ENCODE measurements at places on chromosomes 7 and 10.

DNA sequence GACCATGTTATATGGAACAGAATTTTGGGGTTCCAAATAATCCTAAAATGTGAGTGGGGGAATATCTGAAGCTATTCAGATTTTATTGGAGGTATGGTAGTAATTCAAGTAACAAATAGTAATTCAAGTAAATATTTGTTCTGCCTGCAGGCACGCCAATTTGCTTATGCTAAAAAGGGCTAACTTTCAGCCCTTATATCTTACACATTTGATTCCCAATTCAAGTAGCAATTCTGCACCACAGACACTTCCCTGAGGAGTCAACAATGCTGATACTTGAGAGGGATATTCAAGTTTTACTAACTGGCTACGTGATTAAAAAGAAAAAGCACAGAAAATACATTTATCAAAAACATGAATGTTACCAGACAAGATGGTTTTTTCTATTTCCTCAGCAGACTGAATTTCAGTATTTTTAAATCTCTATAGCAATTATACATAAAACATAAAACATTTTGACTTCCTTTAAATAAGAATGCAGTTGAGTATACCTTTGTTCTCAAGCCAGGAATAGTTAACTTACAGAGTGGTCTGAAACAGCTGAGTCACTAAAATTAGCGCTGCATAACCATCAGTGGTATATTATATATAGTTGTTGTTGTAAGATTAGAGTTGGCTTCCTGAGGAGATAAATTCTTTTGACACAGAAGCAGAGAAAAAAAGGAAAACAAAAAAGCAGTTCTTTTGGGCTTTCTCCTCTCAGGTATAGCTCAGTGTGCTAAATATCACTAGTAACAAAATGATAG, 33.9 kb downstream of the MTPN start:
- no peak for DNase-seq

DNA sequence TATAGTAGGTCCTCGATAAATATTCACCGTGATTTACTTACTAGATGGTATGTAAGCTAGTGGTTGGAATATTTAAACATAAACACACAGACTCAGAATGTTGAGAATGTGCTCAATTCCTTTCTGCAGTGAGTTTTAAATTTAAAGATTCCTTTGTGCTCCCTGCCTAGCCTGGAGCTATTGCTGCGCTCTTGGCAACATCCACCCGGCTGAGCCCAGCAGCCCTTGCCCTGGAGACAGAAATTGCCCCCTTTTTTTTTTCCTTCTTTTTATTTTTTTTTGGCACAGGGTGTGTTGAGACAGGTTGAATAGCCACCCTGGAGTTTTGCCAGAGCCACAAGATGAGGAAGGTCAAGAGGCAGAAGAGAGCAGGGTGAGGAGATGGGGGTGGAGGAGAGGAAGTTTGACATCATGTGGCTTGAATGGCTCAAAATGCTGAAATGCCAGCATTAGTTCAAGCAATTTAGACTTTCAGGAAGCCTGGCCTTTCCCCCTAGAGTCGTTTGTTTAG, 180.8 kb downstream of the PRKCQ start:
- DNase-seq: no peak

DNA sequence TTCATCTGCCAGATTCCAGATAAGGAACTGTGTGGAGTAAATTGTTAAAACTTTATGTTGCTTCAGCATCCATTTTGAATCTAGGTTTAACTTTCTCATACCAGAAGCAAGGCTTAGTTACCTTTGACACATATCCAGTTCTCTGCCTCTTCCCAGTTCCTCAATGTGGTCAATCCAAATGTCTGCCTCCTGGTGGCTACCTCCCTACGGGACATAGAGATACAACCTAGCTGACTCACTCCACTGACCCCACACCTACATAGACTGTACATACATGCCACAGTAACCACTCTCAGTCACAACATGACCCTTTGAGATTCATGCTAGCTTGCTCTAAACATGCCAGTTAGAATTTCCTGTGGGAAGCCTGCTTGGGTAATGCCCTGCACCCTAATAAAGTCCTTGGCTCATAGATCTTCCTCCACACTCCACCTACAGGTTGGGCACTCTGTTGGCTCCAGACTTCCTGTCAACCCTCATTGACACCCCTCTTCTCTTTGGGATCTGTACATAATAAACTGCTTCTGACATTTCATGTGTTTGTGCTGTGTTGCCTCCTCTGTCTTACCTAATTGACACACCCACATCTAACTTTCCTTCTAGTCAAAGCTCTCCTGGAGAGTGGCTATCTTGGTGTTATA, 278.1 kb downstream of the HTR7 start:
- peak; percentile 38 for DNase-seq

DNA sequence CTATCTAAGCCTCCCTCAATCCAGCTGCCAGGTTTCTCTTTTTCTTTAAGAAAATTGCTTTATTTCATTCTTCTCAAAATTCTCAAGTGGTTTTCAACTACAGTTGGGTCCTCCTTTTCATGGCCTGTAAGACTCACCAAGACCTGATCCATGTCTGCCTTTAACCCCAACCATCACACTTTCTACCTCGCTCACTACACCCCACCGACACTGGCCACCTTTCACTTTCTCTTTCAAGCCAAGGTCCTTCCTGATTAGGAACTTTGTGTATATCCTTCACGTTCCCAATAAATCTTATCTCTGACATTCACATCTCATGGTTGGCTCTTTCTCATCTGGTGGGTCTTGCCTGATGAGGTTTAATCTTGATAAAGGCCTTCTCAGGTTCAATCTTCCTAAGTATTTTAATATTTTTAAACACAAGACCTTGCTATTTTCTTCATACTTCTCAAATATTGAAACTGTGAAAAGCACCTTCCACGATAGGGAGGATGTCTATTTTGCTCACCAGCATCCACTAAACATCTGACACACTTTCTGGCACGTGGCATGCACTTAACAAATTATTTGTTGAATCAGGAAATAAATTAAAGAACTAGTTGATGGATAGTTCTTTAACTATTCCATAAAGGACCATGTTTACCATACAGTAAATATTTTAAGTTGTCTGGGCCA, 624.8 kb downstream of the GRID1 start:
- no peak for DNase-seq

DNA sequence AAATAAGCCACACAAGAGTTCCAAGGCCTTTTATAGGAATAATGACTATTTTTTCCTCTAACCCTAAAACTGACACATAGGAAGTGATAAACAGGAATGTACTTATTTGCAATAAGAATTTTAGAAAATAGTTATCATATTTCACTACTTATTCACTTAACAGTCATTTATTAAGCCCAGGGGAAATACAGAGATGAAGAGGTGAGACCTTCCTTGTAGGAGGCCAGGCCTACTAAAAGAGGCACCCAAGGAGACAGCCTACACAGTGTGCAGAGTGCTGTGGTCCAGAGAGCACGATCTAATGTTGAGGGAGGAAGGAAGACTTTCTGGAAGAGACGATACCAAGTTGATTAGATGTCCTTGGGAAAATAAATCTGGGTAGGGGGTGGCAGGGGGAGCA, 45.0 kb upstream of the PPP1R3C start:
- no peak for DNase-seq

DNA sequence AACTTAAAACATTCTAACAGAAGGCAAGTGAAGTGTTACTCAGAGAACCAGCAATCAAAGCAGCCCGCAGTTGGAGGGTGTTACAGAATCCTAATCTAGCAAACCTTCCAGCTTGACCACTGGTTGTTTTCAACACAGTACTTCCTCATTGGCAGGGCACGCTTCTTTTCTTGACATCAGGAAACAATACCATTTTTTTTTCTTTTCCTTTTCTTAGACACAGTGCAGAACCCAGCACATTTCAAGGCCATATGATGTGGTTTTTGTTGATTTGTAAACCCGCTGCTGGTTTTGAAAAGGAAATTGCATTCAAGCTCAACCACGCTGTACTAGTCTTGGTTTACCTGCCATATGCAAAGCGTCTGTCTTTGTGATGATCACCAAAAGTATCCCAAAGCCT, 33.4 kb downstream of the RHOBTB1 start:
- no peak for DNase-seq

- DNase-seq: no peak
Measured at GRCh38 chr7:137296576-137296975, 47.0 kb downstream of the PTN start.

DNA sequence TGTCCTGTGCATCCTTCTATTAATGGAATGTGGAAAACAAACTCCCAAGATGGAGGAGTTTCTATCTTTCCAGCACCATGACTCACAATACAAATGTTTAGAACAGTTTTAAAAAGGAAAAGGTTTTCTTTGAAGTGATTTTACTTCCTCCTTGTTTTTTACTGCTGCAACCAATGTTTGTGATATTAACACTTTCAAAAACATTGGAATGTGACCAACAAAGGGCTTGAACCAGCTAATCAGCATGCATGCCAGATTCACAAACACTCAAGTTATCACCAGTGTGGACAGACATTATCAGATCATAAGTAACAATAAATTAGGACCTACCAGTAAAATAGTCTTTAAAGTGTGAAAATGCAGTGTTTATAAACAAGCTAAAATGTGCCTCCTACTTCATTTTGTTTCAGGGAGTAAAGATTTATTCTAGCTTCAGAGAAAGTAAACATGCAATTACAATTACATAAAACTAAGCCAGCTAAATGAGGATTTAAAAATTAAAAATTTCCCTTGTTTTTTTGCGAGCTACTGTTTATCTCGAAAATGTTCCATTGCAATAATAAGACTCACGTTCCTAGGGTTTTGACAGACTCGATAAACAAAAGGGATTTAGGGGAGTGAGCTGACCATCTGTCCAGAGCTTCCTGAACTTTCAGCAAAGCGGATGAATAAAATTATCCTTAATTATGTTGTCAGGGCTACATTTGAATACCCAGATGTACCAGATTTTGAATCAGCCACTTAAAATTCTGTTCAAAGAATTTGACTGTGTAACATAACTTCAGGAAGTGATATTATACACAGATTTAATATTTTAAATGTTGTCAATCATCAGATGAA, 29.8 kb downstream of the CPVL start:
- no peak for DNase-seq

DNA sequence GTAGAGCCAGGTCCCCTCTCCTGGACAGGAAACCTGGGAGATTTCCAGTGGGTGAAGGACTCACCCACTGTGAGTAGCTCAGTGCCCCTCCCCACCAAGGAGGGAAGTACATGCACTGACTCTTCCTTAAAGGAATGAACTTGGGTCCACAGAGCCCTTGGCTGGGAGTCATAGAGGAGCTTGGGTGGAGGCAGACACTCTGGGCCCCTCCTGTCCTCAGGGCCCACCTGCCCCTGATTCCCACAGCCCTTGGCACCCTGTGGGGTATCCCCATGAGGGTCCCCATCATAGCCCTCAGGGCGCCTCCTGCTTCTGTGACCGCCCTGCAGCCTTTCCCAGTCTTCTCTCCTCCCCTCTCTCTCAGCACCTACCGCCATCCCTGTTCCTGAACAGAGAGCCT, 3.7 kb downstream of the EN2 start:
- DNase-seq: no peak

DNA sequence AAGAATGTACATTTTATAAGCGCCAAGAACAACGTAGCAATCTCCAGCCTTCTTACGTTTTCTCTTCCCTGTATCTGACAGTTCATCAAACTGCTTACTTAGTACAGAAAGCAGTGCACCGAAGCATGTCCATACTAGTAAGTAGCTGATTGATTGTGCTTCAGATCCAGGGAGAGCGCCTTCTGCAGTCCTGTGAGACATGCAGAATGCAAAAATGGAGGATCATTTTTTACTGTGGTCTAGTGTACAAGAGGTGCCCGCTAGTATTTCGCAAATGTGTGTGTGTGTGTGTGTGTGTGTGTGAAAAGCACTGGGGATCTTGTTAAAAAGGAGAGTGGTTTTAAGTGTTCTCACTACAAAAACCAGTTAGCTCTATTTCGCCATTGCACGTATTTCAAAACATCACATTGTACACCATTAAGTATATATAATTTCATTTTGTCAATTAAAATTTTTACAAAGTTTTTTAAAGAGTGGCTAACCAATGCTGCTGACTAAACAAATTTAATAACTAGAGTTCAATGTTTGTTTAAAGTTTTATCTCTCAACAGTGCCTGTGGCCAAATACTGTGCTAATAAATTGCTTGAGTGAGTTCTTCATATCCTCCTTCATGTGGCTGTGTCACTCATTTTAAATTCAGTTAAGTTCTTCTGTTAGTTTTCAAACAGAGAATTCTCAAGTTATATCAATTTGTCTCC, 99.6 kb downstream of the ZMYND11 start:
- no peak for DNase-seq

- no peak for DNase-seq
Measured at GRCh38 chr7:150406567-150407421, 27.7 kb downstream of the ZNF775 start.

GRCh38 chr10:29448125-29448524, 159.3 kb downstream of the LYZL1 start:
- no peak for DNase-seq

DNA sequence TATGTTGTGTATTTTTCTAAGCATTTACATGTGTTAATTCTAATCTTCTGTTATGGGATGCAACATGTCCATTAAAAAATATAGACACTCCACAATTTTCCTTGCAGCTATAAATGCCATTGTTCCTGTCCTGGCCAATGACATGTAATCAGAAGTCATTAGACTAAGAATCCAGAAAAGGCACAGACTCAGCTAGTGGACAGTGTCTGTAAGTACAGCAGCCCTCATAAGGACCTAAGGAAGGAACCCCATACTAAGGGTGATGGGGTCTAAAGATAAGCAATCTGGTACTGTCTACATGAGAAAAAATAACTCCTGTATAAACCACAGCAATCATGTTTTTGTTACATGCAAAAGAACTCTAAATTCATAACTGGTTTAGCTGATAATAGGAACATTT, 115.9 kb downstream of the GPR85 start:
- DNase-seq: no peak

DNA sequence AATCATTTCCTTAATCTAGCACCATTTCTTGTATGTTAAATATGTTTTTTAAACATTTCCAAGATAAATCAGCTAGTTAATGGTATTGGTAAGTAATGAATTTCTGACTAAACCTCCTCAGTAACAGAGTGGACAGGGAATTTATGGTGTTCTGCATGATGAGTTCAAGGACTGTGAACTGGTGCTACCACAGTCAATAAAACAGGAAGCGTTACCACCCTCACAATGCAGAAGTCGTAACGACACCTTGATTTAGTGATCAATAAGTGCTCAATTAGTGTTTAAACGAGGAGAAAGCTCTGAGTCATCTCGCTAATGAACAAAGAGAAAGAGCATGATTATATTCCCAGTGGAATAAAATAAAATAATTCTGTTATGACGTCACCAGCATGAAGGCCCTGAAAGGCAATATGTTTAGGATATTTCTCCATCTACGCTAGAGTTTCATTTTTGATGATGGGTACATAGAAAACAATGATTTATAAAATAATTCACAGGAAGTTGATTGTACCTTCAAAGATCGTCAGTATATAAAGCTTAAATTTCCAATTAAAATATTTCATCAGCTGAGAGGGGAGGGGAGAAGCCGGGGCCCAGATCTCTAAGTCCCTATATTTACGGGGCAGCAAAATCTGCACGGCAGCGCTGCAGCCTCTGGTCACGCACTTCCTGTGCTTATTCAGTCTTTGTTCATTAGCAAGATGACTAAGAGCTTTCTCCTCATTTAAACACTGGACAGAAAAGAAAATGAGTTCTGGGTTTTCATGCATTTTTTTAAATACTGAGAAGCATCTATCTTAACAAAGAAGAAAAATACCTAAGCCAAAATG, 400.5 kb downstream of the PTPRN2 start:
- no peak for DNase-seq

Measured in Caco-2 (cell line).